ENCODE measurements at places on chromosomes 16 and 17.

DNA sequence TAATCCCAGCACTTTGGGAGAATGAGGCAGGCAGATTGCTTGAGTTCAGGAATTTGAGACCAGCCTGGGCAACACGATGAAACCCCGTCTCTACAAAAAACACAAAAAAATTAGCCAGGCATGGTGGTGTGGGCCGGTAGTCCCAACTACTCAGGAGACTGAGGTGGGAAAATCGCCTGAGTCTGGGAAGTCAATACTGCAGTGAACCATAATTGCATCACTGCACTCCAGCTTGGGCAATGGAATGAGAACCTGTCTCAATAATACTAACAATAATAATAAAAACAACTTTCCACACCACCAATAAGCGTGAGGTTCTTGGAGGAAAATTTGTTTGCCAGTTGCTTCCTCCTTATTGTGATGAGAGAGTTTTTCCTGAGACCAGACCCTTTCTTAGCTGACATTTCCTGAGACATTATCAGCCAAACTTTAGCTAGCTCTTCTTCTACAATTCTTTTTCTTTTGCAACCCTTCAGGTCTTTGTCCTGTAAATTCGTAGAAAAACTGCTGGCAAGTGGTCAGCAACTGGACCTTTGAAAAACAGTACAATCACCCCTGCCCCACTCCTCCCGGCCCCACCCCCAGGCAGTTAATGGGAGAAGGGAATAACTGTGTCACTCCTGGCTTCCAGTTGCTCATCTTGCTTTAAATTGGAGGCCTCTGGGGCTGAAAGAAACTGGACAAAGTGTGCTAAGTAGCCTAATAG is 3.5 kb upstream of the EZH1 start:
- DNase-seq: no peak

GRCh38 chr17:50303596-50303995 is 29.3 kb downstream of the TMEM92 start:
- DNase-seq: no peak

DNA sequence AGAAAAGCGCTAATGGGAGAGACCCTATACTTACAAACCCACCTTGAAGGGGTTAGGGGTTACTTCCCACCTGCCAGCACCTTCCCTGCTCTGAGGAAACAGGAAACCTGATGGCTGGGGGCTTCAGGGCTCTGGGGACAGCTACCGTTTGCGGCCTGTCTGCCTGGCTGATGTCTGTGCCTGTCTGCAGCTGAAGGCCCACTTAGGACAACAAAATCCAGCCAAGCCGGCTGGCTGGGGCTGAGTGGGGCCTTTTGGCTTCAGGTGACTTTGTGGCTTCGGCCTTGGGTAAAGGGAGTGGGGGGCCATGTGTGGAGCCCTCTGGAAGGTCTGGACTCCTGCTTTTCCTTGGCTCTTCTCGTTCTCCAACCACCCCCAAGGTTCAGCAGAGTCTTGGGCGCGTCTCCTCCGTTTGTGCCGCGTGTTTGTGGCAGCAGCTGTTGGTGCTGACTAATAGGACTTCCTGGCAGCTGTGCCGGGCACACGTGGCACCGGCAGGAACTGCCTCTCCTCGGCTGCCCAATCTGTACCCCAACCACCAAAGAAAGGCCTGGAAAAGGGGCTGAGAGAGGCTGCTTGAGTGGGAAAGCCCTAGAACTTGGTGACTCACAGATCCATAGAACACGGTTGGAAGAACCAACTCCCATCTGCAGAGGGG is 186.7 kb downstream of the MSI2 start:
- DNase-seq: no peak

- no peak for DNase-seq
Measured at GRCh38 chr16:31344712-31345111, 10.3 kb upstream of the ITGAX start.

GRCh38 chr16:20865420-20866131 is 34.6 kb downstream of the DCUN1D3 start:
- DNase-seq: peak; percentile 30

DNA sequence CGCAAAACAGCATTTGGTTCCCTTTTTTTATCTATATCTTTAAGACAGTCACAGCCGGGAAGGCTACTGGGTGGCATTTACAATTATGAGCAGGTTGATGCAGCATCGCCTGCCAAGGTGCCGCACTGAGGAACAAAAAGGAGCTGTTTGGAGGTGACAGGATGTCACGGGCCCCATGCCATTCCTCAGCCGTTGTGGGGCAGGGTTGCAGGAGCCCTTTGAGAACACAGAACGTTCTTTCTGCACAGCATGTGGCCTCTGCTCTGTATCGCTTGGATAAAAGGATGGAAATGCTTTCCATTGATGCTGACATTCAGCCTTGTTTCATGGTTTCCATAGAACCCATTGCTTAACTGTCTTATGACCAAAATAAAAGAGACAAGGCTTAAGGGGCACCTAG is 141.9 kb upstream of the CDH5 start:
- no peak for DNase-seq

DNA sequence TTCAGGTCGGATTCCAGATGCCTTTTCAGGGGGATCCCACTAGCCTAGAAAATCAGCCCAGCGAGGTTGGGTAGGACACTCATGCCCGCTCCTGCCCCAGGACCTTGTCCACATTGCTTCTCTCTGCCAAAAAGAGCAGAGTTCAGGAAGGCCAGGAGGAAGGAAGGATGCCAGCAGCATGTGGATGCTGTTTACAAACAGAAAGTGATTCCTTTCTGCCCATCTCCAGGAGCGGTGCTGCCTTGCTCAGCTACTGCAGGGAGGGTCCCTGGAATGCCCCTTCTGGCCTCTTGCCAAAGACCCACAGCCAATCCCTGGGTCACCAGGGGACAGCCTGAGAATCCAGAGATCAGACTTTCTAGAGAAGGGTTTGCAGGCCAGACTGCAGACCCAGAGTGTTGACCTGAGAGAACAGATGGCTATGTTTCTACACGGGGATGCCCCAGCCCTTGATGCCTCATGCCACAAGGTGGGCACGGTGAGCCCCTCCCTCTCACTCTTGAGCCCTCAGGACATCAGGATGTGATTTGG is 32.3 kb upstream of the EMP2 start:
- no peak for DNase-seq

- DNase-seq: no peak
Measured at GRCh38 chr16:27413956-27414355, 12.0 kb downstream of the IL21R start.

DNA sequence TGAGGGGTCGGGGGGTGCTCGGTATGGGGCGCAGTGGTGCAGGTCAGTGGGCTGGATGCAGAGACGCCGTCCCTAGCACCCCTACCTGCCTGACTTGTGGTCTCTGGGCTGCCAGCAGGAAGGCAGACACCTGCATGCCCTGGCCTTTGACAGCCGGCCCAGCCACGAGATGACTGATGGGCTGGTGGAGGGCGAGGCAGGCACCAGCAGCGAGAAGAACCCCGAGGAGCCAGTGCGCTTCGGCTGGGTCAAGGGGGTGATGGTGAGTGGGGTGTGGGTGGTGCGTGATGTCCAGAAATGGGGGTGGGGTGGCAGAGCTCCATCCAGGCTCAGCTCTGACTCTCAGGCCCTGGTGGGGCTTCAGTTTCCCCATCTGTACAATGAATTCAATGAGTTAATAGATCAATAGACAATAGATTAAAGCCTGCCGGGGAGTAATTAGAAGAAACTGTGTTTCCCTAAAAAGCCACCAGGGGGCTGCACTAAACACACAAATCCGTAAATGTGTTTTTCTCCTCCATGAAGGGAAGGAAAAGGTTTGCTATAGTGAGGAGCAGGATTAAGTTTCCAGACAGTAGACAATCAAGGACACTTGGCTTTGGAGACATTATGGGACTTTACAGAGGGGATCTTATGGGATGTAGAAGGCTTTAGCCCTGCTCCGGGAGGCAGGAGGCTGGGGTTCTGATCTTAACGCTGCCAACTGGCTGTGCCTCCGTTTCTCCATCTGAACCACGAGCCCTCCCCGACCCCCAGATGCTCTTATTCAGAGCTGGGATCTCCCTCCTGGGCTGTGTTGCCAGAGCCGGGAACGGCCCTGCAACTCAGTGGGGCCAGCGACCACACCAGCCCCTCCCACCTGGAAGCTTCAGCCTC is 2.2 kb downstream of the SLC12A3 start:
- no peak for DNase-seq

GRCh38 chr16:13697013-13697412 is 222.9 kb upstream of the ERCC4 start:
- no peak for DNase-seq

DNA sequence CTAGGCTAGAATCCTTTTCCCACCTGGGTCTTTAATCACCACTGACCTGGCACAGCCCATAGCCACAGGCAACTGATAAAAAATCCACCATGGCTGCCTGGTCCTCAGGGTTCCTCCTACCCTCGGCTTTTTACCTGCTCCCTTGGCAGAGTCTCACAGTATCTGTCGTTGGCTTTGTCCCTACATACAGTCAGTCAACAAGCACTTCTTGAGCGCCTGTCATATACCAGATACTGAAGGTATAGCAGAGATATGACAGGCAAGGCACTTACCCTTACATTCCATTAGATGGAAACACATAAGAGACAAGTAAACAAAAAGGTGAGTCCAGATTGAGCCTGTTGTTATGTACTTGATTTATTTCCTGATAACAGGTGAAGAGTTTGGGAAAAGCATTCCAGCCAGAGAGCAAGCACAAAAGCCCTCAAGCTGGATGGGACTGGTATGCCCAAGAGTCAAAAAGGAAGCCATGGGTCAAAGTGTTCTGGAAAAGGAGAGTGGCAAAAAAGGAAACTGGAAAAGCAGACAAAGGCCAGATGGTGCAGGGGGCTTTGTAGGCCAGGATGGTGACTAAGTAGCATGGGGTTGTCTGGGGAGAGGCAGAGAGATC is 247.0 kb downstream of the CHD9NB start:
- no peak for DNase-seq

GRCh38 chr16:50308237-50308965 is 42.0 kb downstream of the ADCY7 start:
- no peak for DNase-seq

- DNase-seq: no peak
Measured at GRCh38 chr16:83355570-83356218, 452.1 kb upstream of the HSBP1 start.

GRCh38 chr17:17983376-17983775 is 10.7 kb downstream of the DRC3 start:
- DNase-seq: no peak

GRCh38 chr17:61806081-61806828 is 57.1 kb downstream of the BRIP1 start:
- DNase-seq: no peak

- no peak for DNase-seq
Measured at GRCh38 chr17:32342603-32343325, 791 bp upstream of the C17orf75 start.

DNA sequence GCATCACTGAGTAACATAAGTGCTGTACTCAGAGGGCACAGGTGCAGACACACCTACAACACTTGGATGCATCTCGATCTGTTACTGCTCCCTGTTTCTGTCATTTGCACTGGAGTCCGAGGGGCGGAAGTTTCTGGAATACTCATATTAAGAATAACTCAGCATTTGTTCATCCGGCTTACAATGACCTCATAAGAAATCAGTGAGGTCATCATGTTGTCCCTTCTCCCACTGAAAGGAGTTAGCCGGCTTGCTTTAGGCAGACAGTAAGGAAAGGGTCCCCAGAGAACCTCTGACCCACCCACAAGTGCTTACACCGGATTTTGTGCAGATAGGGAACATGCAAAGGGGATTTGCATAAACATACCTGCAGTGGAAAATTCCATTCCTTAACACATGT is 344.7 kb downstream of the HAPSTR1 start:
- DNase-seq: no peak

- DNase-seq: no peak
Measured at GRCh38 chr17:74163271-74163821, 40.1 kb upstream of the RPL38 start.

DNA sequence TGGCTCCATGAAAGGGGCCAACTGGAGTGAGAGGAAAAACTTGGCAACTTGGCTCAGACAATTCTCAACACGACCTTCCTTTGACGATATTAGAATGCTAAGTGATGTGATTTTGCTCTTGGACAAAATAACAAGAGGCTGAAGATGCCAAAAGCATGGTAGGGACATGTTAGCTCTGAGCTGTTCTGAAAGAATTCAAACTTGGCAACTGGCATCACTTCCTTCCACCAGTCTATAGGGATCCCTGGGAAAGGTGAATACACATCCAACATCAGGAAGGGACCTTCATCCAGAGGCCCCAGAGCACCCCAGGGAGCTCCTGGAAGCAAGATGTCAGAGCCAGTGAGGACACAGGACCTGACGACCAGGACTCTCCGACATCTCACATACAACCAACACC is 4.3 kb downstream of the KRT37 start:
- no peak for DNase-seq

- no peak for DNase-seq
Measured at GRCh38 chr16:70646260-70647241, at the start of gene IL34. Gene IL34 (plus strand): TSS chr16:70646559. CDS start chr16:70646948, 389 bp downstream.

DNA sequence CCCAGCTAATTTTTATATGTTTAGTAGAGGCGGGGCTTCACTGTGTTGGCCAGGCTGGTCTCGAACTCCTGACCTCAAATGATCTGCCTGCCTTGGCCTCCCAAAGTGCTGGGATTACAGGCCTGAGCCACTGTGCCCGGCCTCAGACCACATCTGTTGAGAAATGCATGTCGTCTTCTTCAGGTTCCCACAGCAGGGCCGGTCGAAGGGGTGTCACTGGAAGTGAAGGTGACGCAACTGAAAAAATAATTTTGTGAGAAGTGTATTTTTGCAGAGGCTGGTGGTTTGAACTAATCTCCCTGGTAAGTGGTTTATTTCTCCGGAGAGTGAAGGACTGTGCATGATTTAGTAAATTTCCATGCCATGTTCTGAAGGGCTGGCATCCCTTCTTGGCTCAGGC is 33.4 kb upstream of the IL34 start:
- no peak for DNase-seq

- no peak for DNase-seq
Measured at GRCh38 chr16:1394367-1394951, 20.0 kb downstream of the UNKL start.

GRCh38 chr16:84881702-84882521 is 62.1 kb downstream of the CRISPLD2 start:
- DNase-seq: peak; percentile 90

- peak; percentile 30 for DNase-seq
Measured at GRCh38 chr16:76931186-76931585, 259.8 kb upstream of the MON1B start.

DNA sequence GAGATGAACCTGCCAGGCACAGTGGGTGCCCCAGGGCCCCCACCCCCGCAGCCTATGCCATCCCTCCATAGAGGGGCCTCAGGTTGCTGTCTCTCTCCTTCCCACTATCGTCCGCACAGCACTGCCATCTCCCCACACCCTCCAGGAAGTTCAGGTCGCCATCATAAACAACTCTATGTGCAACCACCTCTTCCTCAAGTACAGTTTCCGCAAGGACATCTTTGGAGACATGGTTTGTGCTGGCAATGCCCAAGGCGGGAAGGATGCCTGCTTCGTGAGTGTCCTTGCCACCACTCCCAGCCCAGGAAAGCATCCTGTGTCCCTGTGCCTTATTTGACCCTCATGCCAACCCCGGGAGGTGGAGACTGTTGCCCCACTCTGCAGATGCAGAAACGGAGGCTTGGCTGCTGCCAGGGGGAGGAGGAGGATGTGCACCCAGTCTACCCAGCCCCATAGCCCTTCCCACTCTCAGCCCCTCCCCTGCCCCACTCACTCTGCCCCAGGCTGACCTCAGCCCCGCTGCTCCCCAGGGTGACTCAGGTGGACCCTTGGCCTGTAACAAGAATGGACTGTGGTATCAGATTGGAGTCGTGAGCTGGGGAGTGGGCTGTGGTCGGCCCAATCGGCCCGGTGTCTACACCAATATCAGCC is 3.9 kb downstream of the PRSS21 start:
- DNase-seq: no peak
